Aorta (tissue), 5 donors: ENCODE measurements at places on chromosomes 13 and 19.

- no peak for DNase-seq
Measured at GRCh38 chr13:98719527-98720250, 32.8 kb downstream of the SLC15A1 start.

- no peak for DNase-seq
Measured at GRCh38 chr13:60584976-60585375, 188.0 kb downstream of the TDRD3 start.

- DNase-seq = no peak
Measured at GRCh38 chr13:44068169-44068568, 188.5 kb downstream of the LACC1 start.

DNA sequence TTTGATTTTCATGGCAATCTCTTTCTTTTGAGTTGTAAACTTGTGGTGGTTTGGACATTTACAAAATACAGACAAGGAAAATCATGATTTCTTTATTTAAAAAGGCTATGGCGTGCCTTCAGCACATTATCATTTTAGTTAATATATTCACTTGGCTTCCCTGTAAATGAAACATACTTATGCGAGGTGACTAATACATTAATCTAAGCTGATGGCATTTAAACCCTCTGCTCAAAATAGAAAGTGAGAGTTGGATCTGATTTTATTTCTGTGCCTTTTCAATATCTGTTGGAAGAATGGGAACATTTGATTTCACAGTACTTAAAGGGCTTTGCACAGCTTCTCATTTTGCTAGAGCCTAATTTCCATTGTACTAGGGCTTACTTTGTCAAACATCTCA lies 289.8 kb downstream of the MTUS2 start:
- no peak for DNase-seq

GRCh38 chr19:15443838-15444237 lies 5.9 kb downstream of the WIZ start:
- peak; percentile 90 for DNase-seq

- DNase-seq = no peak
Measured at GRCh38 chr13:34899888-34900287, 42.2 kb upstream of the NBEA start.

GRCh38 chr19:3867971-3868769 lies 668 bp downstream of the ZFR2 start:
- DNase-seq = no peak

GRCh38 chr13:39602277-39602613 lies 748 bp downstream of the LHFPL6 start:
- no peak for DNase-seq

DNA sequence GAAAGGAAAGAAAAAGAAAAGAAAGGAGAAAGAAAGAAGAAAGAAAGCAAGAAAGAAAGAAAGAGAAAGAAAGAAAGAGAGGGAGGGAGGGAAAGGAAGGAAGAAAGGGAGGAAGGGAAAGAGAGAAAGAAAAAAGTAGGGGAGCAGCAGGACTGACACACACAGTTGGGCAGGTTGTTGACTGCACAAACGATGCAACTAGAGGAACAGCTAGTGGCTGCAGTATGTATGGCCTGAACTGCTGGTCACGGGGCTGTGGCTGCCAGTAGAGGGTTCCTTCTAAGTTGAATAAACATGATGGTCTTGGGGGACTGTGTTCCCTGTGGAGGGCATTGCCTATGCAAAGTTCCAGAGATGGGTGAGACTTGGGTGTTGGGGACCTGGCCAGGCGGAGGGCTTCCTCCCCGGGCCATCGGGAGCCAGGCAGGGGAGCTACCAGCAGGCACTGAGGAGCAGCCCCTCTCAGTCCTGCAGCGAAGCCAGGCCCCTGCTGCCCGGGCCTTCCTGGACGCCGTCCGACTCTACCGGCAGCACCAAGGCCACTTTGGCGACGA lies 16.7 kb upstream of the COLGALT1 start:
- no peak for DNase-seq

DNA sequence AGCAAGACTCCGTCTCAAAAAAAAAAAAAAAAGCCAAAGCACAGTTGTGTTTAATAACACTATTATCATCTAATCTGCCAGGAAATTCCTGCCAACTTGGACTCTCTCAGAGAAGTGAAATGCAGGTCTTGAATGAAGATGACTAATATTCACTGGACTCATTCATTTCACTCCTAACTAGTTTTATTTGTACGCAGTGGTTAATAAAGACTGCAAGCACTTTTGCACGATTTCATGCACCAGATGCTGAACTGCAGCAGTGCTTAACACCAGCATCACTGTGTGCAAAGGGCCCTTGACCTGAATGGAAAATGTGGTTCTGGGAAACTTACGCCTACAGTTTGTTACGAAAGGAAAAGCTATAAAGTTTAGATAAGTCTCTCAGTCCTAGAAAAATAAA lies 63.3 kb downstream of the DHRS12 start:
- DNase-seq = no peak

GRCh38 chr19:55169136-55169535 lies 2.7 kb upstream of the DNAAF3 start:
- DNase-seq = no peak

DNA sequence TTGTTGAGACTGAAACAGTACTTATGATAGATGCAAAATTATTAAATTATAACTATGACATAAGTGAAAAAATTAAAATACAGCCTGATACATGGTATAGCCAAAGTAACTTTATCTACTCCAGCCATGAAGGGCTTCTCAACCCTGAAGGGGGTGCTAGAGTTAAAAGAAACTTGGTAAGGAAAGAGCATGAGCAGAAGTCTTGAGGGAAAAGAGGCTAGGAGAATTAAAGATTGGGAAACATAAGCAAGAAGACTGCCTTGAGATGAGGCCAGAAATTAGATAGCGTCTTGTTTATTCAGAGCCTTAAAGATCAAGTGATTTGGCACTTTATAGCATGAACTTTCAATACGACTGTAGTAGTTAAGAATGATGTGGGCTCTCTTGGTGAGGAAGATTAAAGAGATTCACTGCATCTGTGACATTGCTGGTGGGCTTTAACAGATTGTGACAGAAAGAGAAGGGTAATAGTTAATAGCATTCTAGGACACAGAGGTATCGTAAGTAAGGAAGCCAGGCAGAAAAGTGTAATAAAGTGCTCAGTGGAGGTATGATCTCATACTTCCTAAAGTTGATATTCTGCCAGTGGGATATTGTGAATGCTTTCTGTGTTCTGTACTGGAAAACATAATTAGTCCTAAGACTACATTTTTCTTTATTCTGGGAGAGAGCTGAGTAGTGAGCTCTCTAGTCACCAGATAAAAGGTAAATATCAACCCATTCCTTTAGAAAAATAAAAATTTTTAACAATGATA lies 385.4 kb upstream of the PRR20A start:
- DNase-seq = no peak

DNA sequence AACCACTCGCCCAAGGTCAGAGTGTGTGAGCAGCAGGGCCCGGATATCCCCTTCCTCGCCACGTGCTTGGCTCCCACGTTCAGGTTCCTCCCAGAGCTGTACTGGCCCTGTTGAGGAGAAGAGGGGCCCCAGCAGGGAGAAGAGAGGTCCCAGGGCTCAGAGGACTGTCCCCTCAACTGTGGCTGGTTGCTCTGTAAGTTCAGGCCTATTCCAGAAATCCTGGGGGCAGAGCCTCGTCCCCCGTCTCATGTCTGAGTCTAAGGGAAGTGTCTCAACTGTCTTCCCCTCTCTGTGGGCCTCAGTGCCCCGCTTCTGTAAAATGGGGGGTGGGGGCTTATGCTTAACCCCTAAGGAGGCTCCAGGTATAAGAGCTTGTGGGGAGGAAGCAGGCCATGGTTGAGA lies 3.9 kb downstream of the PPP5C start:
- peak; percentile 64 for DNase-seq

GRCh38 chr13:41543664-41544300 lies 86.4 kb downstream of the RGCC start:
- DNase-seq = no peak

GRCh38 chr13:93284064-93284463 lies 57.5 kb downstream of the GPC6 start:
- DNase-seq = no peak

DNA sequence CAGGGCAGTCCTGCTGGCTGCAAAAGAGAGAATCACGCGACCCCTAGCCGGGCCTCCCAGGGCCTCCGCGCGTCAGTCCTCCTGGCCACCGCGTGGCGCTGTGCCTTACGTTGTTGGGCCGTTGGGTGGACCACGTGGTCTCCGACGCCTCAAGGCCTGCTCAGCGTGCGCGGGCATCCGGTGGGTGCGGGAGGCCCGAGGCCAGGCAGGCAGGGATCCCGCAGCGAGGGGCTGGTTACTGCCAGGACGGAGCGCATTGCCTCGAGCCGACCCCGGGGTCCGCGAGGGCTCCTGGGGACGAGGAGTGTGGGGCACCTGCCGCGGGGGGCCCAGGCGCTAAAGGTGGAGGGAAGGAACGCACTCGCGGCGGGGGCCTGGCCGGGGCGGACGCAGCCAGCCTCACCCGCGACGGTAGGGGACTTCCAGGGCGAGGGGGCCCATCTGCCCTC lies at the start of gene TDRD12:
TSS of gene TDRD12 (plus strand) at position 157 of the 449 bp plus-strand sequence. CDS start 306 bp downstream, outside the sequence.
- DNase-seq = no peak

GRCh38 chr19:49150106-49150943 lies 4.9 kb downstream of the HRC start:
- DNase-seq = peak; percentile 89

- no peak for DNase-seq
Measured at GRCh38 chr13:65677906-65678305, 1552.2 kb downstream of the PCDH9 start.

DNA sequence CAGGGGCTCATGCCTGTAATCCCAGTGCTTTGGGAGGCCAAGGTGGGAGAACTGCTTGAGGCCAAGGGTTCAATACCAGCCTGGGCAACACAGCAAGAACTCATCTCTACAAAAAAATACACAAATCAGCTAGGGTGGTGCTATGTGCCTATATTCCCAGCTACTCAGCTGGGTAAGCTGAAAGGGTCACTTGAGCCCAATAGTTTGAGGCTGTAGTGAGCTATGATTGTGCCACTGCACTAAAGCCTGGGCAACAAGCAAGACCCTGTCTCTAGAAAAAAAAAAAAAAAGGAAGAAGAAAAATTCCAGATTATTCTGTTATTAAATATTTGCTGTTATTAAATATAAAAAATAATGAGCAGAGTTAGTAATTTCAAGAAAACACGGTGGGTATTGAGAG lies 131.1 kb downstream of the RGCC start:
- DNase-seq = no peak

GRCh38 chr19:4278419-4279266 lies at the start of gene SHD:
Gene SHD, plus strand, starts transcription at chr19:4279266. Its CDS starts 798 bp downstream, at chr19:4280064.
- DNase-seq = no peak

- no peak for DNase-seq
Measured at GRCh38 chr13:74987124-74987690, 494.8 kb downstream of the TBC1D4 start.

DNA sequence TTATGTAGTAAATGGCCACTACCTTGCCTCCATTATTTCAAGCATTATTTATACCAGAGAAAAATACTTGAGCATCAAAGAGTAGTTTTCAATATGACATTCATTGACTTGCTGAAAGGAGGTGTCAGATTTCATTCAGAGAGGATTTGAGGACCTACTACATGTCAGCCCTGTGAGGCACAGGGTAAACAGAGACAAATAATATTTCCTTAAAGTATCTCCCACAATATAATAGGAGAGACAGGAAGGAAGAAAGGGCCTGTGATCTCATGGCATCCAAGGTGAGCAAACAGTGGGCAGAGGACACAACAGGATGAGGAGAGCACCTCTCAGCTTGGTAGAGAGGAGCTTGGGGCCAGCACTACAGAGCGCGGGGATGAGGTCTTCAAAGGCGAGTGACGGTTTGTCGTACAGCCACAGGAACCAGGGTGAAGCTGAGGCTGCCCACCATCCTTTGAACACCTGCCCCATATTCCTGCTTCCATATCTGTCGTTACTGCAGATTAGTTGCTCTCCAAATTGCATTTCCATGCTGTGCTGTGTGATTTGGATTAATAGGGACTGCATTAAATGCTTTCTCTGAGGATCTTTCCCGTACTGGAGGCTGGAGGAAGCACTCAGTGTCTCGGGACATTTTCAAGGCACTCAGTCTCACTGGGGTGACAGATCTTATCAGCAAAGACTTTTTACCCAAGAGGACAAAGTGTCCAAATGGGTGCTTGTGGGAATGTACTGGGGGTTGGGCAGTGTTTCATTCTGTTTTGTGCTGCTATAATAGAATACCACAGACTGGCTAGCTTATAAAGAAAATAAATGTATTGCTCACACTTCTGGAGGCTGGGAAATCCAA lies 59.2 kb downstream of the GJA3 start:
- DNase-seq = no peak

- DNase-seq = no peak
Measured at GRCh38 chr13:48400090-48400694, 12.7 kb downstream of the LPAR6 start.

- no peak for DNase-seq
Measured at GRCh38 chr13:39557285-39557955, 45.6 kb downstream of the LHFPL6 start.

DNA sequence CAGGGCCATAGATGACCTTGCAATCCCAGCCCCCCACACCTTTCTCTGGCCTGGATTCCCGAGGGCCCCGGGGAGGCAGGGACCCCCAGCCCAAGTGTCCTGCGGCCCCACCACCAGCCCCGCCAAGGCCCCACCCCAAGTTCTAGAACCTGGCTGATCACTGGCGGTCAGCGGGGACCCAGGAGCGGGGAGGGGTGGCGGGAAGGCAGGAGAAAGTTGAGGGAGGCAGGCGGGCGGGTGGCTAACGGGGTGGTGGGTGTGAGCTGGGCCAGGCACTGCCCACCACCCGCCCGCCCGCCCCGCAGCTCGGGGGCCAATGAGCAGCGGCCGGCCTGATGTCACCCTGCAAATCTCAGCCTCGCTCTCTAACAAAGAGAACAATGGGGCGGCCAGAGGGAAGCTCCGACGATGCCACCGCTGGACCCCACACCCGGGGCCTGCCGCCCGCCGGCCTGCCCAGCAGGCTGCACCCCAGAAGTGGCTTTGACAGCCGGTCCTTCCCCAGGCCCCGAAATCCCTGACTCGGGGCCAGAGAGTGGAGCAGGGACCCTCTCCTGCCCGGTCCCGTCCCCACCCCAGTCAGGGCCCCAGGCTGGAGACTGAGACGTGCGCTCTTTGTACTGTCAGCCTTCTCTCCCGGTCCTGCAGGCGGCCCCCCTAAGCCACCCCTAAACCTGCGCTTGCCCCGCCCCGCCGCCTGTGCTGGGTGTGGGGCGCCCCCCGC lies 1.6 kb downstream of the MEX3D start:
- peak; percentile 87 for DNase-seq

GRCh38 chr13:44629465-44630183 lies 53.5 kb upstream of the TSC22D1 start:
- DNase-seq = no peak

DNA sequence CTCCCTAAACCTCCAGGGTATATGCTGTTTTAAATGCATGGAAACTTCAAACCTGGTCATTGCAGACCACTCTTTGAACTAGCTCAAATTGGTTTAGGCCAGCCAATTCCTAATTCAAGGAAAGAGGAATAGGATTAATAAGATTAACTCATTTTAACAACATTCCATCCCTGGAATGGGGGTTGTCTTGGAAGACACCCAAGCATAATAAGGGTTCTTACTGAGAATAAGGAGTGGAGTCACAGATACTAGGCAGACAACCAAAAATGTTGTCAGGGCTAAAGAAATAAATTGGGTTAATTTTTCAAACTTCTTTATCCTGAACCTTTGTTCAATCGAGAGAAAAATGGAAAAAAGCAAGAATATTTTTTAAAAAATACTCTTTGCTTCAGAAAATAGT lies 186.2 kb downstream of the PCDH9 start:
- no peak for DNase-seq
